ENCODE measurements at places on chromosomes 3 and 15.
A peak's percentile ranks its signal among the peaks of the same experiment; 100 is the strongest.

DNA sequence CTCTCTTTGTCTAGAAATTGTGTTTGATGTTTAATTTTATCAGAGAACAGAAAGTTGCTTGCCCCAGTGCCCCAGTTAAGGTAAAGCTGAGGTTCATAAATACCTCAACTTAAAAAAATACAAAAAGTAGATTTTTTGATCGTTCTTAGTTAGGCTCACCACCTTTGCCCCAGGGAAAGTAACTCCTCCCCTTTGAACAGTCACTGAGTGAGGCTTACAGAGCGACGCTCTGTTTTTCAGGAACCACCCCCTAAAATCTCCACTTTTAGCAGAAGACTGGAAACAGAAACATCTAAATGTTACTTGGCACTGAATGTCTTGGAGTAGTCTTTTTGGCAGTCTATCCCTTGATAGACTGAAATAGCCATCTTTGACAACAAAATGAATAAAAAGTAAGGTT, 24.9 kb downstream of the BLM start:
- no peak for DNase-seq

DNA sequence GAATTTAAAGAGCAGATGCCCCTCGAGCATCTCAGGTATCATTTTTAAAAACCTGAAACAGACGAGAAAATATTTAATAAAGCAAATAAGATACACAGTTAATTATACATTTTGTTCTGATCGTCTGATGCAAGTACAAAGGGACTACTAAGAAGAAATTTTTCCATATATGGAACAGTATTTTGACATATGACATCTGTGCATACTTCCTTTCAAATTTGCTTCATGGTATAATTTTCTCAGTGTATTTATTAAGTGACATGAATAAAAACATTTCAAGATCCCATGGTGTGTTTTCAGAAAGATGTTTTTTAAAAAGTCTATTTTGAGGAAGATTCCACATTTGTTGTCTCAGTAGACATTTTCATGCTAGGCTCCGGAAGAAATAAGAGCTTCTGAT, 208.1 kb downstream of the VGLL3 start:
- no peak for DNase-seq

DNA sequence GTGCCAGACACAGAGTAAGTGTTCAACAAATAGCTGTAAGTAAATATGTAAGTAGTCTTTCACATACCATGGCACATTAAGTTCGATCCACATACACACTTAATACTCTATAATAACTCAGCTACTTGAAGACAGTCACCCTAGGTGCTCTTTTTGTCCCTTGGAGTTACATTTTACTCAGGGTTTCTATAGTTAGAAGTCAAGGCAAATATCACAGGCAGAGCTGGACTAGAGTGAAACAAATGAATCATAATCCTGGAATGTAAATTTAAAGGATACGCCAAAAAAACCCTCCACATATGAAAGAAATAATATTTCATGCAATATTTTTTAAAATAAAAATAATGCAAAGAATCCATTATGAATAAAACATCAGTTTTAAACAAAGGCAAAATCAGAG, 461.8 kb downstream of the MAGI1 start:
- no peak for DNase-seq

GRCh38 chr3:186909078-186909853, 21.1 kb upstream of the ST6GAL1 start:
- no peak for DNase-seq

- DNase-seq = no peak
Measured at GRCh38 chr3:46359733-46360493, 6.0 kb downstream of the CCR2 start.

DNA sequence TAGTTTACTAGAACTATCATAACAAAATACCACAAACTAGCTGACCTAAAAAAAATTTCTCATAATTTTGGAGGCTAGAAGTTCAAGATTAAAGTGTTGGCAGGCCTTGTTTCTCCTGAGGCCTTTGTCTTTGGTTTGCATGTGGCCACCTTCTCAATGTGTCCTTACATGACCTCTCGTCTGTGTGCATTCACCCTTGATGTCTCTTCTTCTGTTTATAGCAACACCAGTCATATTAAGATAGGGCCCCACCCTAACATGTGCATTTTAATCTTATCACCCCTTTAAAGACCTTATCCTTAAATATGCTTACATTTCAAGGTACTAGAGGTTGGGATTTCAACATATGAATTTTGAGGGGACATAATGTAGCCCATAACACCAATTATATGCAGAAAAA, 177.0 kb downstream of the ZBBX start:
- DNase-seq = no peak

GRCh38 chr15:52427804-52428203, 100.9 kb downstream of the MYO5A start:
- DNase-seq = no peak

DNA sequence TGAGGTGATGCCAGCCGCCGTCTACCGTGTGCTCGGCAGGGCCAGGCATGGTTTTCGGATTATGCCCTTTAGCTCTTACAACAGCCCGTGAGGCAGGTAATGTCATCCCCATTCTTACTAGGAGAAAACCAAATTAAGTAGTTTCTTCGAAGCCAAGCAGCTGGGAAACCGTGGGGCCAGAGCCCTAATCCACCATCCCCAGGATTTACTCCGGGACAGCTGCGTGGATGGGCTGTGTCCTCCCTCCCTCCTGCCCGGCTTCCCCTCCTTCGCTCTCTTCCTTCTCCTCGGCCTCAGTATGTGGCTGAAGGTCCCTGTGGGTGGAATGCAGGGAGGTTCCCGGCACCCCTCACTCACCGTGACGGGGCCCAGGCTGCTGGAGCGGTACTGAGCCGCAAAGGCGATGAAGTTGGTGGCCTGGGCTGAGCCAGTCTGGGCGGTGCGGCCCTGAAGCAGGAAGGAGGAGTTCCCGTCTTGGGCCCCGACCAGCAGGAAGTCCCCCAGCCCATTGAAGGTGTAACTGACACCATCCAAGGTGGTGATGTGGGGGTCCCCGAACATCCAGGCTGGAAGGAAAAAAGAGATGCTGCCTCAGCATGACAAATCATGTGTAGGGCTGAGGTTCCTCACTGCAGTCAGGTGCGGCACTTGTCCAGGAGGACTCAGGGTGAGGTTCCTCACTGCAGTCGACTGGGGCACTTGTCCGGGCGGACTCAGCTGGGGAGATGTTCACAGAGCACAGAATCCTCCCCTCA, 42.5 kb downstream of the MUC20 start:
- DNase-seq = no peak

DNA sequence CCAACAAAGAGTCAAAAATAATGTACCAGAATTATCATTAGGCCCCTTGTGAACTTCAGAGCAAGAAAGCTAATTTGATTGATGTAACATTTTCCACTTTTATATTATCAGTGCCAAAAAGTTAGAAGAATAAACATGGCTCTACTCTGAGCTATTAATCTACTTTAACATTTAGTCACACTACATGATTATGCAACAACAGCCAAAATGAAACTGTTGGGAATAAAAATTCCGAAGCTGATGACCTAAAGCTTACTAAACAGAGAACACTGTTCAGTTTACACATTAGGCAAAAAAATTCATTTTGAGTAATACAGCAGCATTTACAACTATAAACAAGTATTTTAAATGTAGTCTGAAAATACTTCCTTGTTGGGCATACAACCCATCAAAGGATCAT, 1134.1 kb downstream of the EPHA3 start:
- DNase-seq = no peak

GRCh38 chr3:134486577-134487041, 752 bp downstream of the CEP63 start:
- DNase-seq = peak; percentile 15

DNA sequence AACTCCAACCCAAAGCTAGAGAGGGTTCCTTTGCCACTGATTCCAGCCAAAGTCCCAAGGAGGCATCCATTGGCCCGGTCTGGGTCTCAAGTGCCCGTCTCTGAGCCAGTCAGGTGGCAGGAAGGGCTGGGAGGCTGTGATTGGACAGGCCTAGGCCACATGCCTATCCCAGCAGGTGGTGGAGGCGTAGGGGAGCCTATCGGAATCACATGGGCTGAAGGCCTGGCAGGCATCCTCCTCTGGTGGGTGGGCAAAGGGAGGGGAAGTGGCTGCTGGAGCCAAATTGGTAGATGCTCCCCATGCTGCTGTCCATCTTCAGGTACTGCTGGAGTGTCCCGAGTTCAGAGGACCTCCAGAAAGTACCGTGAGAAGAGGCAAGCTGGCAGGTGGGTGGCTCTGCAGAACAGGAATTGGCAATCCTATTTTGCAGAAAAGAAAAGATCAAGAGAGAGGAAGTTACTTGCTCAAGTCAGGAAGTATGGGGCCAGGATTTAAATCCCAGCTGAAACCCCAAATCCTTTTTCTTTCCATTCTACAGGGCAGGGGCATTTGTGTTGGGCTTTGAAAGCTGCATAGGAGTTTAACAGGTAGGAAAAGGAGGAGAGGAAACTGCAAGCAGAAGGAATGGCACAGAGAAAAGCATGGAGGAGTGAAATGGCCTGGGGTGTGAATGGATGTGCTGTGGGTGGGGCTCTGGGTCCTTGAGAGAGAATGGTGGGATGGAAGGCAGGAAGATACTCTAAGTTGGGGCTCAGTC, 3.7 kb downstream of the CHST13 start:
- no peak for DNase-seq

DNA sequence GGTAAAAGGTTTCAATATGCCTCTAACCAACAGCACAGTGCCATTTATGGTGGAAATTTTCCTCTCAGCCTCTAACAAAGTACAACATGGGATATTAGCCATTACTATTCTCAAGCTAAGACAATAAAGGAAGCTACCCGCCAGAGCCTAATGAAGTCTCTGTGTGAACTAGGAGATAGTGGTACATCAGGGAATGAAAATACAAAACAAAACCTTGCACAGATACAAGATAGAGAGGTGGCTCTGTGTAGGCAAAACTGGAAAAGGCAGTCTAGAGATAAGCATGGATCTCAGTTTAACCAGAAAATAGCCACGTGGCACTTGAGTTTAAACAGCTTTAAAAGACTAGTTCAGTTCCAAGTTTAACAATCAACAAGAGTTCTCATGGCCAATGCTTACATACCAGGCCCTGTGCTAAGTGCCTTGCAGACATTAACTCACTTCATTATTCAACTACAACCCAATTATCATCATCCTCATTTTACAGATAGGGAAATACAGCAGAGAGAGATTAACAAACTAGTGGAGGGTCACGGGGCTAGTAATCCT, 279.3 kb downstream of the IGSF11 start:
- DNase-seq = no peak

DNA sequence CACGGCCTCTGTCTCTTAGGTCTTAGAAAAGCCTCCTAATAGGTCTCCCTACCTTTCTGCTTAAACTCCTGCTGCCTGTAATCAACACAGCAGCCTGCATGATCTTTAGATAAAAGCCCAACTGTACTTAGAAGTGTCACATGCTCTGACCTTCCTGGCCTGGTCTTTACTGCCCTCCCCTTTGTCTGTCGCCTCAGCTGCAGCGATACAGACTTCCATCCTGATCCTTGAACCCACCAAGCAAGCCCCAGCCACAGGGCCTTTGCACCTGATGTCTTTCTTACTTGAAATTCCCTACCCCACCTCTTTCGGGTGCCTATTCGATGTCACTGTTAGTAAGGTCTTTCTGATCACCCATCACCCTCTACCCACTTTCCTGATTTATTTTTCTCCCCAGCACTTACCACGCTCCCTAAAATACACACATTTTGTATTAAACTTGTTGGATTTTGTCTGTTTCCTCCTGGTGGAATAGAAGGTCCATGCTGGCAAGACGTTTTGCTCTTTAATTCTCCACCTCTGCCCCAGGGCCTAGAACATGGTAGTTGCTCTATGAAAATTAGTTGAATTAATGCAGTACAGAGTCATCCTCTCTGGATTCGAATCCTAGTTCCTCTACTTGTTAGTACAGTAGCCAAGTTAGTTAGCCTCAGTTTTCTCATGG, 51.1 kb downstream of the AQP9 start:
- DNase-seq = no peak

DNA sequence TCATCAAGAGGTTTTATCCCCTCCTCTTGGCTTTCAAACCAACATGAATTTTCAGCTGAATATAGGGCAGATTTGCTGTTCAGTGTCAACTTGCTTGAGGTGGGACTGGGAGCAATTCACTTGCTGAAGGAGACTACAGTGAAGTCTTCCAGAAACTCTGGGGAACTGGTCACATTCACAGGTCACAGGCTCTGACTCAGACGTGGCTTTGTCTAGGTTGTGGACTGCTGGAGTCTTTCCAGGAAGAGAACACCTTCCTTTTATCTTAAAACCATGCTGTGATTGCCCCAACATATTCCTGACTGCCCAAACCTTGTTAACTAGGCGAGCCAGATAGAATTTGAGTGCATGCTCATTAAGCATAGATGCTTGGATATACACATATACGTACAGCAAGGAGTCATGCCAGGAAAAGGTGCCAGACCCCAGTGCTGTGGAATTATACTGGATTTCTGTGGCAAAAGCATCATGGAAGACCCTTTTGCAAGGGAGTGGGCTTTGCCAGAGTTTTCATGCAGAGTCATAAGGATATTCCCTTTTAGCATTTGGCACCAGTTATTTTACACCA, 399.1 kb upstream of the TBL1XR1 start:
- DNase-seq = peak; percentile 64

DNA sequence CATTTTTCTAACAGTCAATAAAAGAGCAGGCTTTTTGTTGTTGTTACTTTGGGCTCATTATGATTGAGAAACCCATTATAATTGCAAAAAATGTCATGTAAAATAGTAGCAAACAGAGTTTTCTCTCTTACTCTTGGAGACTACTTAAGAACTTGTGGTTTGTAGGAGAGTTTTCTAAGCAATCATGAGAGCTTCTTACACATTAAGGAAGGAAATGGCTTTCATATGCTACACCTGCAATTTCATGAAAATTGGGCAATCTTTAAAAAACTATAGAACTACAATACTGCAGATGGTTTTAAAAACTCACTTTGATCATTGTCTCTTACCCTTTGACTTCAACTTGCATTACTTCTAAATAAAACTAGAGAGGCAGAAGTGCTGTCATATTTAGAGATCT, 701.8 kb downstream of the ZPLD1 start:
- no peak for DNase-seq

GRCh38 chr3:100517276-100517675, 24.9 kb downstream of the TMEM45A start:
- DNase-seq = no peak

GRCh38 chr3:44058022-44058867, 183.4 kb upstream of the TOPAZ1 start:
- no peak for DNase-seq

DNA sequence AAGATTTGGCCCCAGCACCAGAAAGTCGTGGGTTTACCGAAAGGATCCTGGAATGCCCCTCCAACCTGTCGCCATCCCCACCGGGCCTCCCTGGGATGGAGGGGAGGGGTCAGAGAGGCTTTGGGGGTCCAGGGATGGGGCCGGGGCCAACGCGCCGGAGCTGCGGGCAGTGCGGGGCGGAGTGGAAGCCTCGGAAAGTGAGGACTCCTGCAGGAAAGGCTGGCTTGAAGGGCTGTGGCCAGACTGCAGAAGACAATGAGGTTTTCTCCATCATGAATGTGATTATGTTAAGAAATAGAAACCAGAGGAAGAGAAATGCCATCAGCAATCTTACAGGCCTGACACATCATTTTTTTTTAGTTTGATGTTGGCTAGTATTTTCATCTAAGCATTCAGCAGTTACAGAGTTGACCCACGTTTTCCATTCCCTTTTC, 738 bp downstream of the YEATS2 start:
- peak; percentile 22 for DNase-seq

- DNase-seq = no peak
Measured at GRCh38 chr15:32877252-32878019, 159.6 kb downstream of the GREM1 start.

GRCh38 chr15:48510976-48511375, 134.5 kb downstream of the FBN1 start:
- DNase-seq = no peak
